CD8-positive, alpha-beta T cell (primary cell): ENCODE measurements at places on chromosomes 4 and X.

DNA sequence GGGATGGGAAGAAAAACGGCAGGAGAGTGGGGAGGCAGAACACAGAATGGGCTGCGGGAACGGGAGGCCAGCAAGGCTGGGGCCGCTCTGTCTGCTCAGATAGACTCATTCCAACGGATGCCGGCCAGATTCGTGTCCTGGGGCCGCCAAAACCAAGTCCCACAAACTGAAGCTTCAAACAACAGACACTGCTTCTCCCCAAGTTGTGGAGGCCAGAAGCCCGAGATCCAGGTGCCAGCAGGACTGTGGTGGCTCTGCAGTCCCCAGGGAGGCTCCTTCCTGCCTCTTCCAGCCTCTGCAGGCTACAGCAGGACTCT is 100.6 kb downstream of the ADRA2C start:
- DNase-seq, result no peak

GRCh38 chr4:140641789-140642439 is 73.2 kb upstream of the UCP1 start:
- DNase-seq, result no peak

GRCh38 chr4:83858131-83858530 is 322.2 kb downstream of the GPAT3 start:
- DNase-seq, result no peak

GRCh38 chrX:120090208-120090607 is 12.7 kb upstream of the RHOXF2B start:
- DNase-seq, result no peak

DNA sequence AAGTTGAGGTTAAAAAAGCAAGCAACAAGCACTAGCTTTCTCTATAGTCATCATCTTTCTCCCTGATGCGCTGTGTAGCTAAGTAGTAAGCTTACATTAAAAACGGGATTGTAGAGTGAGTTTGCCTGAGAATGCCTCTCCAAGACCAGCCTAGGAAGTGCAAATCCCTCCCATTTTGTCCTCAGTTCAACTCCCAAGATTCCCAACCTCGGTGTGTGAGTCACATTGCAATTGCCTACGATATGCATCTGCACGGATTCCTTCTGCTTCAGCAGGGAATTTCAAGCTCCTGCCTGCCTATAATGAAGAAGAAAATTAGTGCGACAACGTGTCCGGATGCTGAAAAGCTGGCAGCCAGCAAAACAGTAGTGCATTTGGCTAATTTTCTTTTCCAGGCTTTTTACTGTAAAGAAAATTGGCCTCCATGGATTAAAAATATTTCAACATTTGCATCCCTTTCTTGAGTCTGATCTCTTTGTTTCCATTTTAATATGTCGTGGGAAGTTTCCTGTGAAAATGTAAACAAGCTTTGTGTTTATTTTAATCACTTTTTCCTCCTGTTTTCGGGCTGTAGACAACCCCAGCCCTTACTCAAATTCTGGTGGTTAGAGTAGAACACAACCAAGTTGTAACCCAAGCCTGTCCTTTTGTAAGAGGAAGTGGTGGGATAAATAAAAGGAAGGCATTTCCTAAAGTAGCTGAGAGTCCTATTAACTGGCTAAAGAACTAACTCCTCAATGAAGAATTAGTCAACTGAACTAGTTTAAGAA is 58.4 kb upstream of the TET2 start:
- DNase-seq, result no peak

- DNase-seq, result no peak
These were observed 8.1 kb upstream of the TBC1D1 start for GRCh38 chr4:37882665-37883296.

- DNase-seq, result no peak
These were observed 15.7 kb downstream of the FOXR2 start for GRCh38 chrX:55638933-55639332.

DNA sequence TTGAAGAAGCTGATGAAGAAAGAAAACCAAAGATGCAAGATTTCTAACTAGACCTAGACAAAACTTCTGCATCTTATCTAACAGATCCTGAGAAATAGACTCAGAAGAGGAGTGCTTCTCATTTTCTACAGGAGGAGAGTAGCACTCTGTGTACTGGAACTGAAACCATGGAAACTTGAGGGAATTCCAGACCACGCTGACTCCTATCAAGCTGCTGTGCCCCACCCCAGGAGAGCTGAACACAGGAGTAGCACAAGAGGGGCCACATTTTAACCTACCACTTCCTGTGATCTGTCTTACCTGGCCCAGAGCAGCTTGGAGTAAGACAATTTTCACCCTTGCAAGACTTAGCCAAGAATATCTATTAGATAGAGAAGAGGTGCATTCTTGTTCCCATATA is 248.9 kb downstream of the SCFD2 start:
- DNase-seq, result no peak

DNA sequence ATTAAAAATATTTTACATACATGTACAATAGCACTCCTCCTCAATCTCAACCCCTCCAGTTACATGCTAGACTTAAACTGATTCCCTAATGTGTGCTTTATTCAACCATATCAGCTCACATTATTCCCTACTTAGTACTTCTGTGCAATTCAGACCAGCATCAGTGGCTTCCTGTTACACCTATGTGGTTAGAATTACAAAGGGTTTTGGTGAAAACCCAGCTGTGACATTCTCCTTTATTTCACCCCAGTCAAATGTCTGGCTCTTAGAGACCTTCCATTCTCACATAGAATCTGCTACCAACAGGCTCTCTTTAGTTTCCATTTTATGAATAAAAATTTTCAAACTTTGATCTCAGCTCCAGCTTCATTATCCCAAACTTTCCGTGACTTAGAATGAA is 85.2 kb upstream of the SLC7A11 start:
- no peak for DNase-seq
